ENCODE measurements at places on chromosomes 3 and 15. TPM values are rescaled to one million over a fixed set of nuclear protein-coding genes. Genes with fewer than 3 reads are reported as not detected.
A peak's percentile ranks its signal among the peaks of the same experiment; 100 is the strongest.

The POU1F1 gene
- total RNA-seq = not detected

- DNase-seq = no peak
- no peak overlapping the region for H3K4me3 ChIP-seq
- peaks cover 14% of the 10 kb centered on the region for H3K4me1 ChIP-seq
- H3K27me3 ChIP-seq = no peaks in the 10 kb centered on the region
- peaks cover 20% of the 10 kb centered on the region for H3K36me3 ChIP-seq
Observed at GRCh38 chr3:49530231-49530630, 24.0 kb upstream of the BSN start.

- no peak for DNase-seq
- no peaks in the 10 kb centered on the region for H3K36me3 ChIP-seq
- no peak overlapping the region for H3K27ac ChIP-seq
Observed at GRCh38 chr3:166759736-166760513, 620.2 kb downstream of the ZBBX start.

DNA sequence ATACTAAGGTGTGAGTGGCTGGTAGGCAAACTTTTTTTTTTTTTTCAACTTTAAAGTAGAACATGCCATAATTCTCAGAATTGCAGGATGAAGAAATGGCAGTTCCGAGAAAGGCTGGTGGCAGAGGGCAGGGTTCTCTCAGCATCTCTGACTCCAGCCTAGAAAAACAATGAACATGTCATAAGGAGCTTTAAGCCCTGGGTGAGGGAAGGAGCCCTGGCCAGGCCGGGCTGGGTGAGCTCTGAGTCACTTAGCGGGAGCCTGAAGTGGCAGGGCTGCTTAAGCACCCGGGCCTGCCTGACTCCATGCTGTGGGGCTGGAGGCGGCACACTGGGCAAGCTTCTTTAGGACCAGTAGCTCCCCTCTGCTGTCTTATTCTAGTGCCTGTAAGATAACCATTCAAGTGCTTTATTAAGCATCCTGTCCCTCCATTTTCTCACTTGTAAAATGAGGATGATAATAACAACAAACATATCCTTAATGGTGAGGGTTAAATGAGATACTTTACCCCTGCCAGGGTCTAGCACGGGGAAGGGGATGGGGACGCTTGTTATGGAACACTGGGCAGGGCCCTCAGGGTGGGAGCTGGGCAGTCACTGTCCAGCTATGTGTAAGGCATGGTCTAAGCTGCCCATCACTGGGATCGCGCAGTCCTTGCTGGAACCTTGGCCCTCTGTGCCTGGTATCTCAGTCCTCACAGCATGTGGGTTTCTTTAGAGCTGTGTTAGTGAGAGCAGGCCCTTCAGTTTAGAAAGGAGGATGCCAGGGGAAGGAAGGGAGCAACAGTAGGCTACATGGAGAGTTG is 18.4 kb downstream of the SMAD6 start:
- no peaks in the 10 kb centered on the region for H3K36me3 ChIP-seq
- H3K4me1 ChIP-seq = peaks cover 24% of the 10 kb centered on the region

- no peaks in the 10 kb centered on the region for H3K27me3 ChIP-seq
- DNase-seq = no peak
- H3K36me3 ChIP-seq = no peaks in the 10 kb centered on the region
- no peaks in the 10 kb centered on the region for H3K4me1 ChIP-seq
- no peak overlapping the region for H3K4me3 ChIP-seq
Observed at GRCh38 chr3:159029306-159030026, 227.6 kb downstream of the MFSD1 start.

The SERPINI2 gene
- not detected for total RNA-seq

The CX3CR1 gene
- total RNA-seq = 3.7 TPM

GRCh38 chr15:62849316-62850106 is 193.0 kb upstream of the TPM1 start:
- no peak for DNase-seq
- no peak overlapping the region for H3K4me3 ChIP-seq
- H3K27ac ChIP-seq = no peak overlapping the region
- H3K36me3 ChIP-seq = no peaks in the 10 kb centered on the region
- peaks cover 18% of the 10 kb centered on the region for H3K27me3 ChIP-seq

GRCh38 chr3:23094890-23095462 is 108.2 kb upstream of the UBE2E2 start:
- no peaks in the 10 kb centered on the region for H3K4me1 ChIP-seq
- H3K27ac ChIP-seq = no peak overlapping the region
- no peaks in the 10 kb centered on the region for H3K27me3 ChIP-seq

The KNG1 gene
- not detected for total RNA-seq

DNA sequence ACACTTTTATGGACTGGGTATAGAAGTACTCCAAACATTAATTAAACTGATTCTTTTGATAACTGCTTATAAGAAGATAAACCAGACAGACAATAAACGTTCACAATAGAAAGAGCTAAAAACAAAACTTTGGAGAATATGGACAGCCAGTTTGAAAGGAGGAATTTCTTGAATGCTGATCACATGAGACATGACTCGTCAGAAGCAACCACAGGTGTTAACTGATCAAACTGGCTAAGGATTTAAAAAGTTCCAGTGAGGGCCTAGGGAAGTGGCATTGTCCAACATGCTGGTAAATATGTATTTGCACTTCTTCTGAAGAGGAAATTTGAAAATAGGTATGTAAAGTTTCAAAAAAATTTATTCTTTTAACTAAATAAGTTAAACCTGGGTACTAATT is 29.4 kb upstream of the AP3B2 start:
- peaks cover 8% of the 10 kb centered on the region for H3K36me3 ChIP-seq
- no peak for DNase-seq
- H3K4me1 ChIP-seq = no peaks in the 10 kb centered on the region

DNA sequence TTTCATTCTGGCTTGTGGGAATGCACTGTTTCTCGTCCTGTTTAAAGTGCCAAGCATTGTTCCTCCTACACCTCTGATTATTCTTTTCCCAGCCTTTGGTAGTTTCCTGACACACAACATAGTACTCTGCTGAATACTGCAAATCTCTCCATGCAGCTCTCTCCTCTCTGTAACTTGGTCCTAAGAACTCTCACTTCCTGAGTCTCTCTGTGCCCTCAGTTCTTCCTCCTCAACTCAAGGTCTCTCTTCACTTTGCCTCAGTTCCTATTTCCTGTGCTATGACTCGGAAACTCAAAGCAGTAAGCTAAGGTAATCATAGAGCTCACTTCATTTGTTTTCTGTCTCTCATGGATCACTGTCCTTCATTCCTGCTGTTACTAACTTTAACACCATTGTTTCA is 113.4 kb downstream of the ZNF280D start:
- DNase-seq = no peak
- H3K4me1 ChIP-seq = peaks cover 4% of the 10 kb centered on the region
- peaks cover 4% of the 10 kb centered on the region for H3K36me3 ChIP-seq
- peaks cover 10% of the 10 kb centered on the region for H3K27me3 ChIP-seq
- H3K27ac ChIP-seq = no peak overlapping the region
- H3K4me3 ChIP-seq = no peak overlapping the region

The ATP10A gene
- 70.1 TPM for total RNA-seq

The PP2D1 gene
- not detected for total RNA-seq

The GOLGA8M gene
- 4.6 TPM for total RNA-seq

- H3K4me1 ChIP-seq = no peaks in the 10 kb centered on the region
- H3K4me3 ChIP-seq = no peak overlapping the region
- H3K36me3 ChIP-seq = no peaks in the 10 kb centered on the region
- H3K27ac ChIP-seq = no peak overlapping the region
Observed at GRCh38 chr3:98711426-98711825, 51.7 kb upstream of the ST3GAL6 start.

GRCh38 chr3:54087581-54088410 is 34.6 kb upstream of the CACNA2D3 start:
- H3K27me3 ChIP-seq = peaks cover 27% of the 10 kb centered on the region
- no peaks in the 10 kb centered on the region for H3K36me3 ChIP-seq
- H3K27ac ChIP-seq = no peak overlapping the region
- H3K4me3 ChIP-seq = no peak overlapping the region

DNA sequence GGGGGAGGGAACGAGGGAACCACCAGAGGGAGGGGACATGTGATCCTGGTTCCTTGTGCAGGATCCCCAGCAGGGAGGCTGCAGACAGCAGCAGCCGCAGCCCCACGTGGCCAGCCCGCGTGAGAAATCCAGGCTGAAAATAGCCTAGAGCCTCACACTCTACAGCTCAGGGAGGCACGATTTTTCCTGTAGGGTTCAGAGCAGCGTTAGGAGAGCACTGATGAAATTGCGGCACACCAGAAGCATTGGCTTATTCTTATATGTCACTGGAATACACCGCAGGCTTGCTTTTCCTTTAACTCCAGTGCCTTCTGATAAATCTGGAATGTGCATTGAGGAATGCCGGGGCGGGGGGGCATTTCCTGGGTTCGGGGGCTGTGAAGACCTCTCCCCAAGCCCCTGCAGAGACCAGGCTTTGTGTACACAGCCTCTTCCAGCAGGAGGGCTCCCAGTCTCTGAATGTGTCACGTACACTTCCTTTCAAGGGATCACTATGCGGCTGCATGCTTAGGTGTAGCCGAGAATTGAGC is 193.0 kb downstream of the ATP10A start:
- H3K27me3 ChIP-seq = peaks cover 24% of the 10 kb centered on the region
- no peak overlapping the region for H3K4me3 ChIP-seq
- H3K27ac ChIP-seq = no peak overlapping the region
- no peaks in the 10 kb centered on the region for H3K36me3 ChIP-seq
- H3K4me1 ChIP-seq = no peaks in the 10 kb centered on the region
- no peak for DNase-seq

DNA sequence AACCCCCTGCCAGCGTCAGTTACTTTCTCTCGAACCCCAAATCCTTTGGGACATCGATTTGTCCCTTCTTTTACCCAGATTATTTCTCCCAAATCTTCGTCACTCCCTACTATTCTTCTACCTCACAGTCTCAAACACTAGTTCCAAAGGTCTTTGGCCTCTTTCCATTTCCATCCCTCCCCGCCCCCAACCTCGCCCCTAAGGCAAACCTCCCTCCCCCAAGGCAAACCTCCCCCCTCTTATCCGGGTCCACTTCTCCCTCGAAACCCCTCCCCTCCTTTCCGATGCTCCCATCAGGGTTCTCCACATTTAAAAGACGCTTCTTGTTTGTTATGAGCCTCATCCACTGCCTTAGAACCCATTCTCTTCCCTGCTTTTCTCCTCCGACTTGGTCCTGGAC is 583 bp downstream of the EAF1 start:
- H3K27ac ChIP-seq = peak overlapping the region; percentile 92
- H3K4me1 ChIP-seq = peaks cover 50% of the 10 kb centered on the region
- no peaks in the 10 kb centered on the region for H3K27me3 ChIP-seq

DNA sequence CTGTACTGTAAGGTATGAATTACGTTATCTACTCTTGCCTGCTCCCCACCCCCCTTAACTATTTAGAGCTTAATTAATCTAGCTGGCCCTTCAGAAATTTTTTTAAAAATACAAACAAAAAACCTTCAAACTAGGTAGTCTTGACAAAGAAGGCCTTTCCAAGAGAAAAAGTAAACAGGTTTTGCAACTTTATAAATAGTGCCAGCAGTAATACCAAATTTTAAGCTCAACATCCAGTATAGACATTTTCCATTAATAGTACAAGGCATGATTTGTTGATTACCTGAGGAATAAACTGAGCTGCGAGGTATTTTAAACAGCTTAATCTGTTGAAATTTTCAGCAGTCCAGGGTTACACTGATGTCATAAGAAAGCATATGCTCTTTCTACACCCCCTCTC is 20.1 kb downstream of the STX19 start:
- peaks cover 31% of the 10 kb centered on the region for H3K36me3 ChIP-seq
- no peak overlapping the region for H3K4me3 ChIP-seq
- peaks cover 40% of the 10 kb centered on the region for H3K4me1 ChIP-seq
- no peak overlapping the region for H3K27ac ChIP-seq

The SPESP1 gene
- total RNA-seq = 0.70 TPM

The CTXN2 gene
- not detected for total RNA-seq

The CKMT1A gene
- not detected for total RNA-seq

The GOLGA8T gene
- total RNA-seq = 0.47 TPM

The DNAH12 gene
- total RNA-seq = 0.06 TPM

The SLC35A5 gene
- 17.4 TPM for total RNA-seq

DNA sequence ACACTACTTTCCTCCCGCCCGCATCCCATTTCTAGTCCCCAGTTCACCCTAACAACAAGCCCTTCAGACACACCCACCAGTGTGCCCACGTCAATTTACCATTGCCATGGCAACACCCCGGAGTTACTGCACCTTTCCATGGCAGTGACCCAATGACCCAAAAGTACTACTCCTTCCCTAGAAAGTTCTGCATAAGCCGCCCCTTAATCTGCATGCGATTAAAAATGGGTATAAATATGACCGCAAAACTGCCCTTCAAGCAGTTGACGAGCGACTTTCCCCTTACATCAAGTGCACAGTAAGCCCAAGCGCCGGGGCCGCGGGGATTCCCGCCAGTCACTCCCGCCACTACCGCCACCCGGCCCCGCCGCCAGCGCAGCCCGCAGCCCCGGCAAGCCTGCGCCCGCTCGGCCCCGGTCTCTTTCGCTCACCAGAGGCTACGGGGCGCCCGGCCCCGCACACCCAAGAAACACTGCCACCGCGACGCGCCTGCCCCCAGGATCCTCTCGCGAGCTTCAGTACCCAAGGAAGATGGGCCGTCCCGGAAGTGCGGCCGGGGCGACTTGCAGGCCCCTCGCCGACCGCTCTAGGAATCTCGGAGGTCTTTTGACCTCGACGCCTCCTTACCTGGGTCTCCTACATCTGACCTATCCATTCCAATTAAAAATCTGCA is 27.2 kb upstream of the ZNF502 start:
- H3K4me3 ChIP-seq = peak overlapping the region; percentile 63
- H3K36me3 ChIP-seq = peaks cover 32% of the 10 kb centered on the region
- peaks cover 8% of the 10 kb centered on the region for H3K27me3 ChIP-seq

- peaks cover 10% of the 10 kb centered on the region for H3K36me3 ChIP-seq
- no peak for DNase-seq
- no peak overlapping the region for H3K27ac ChIP-seq
- peaks cover 88% of the 10 kb centered on the region for H3K4me1 ChIP-seq
- H3K4me3 ChIP-seq = no peak overlapping the region
- H3K27me3 ChIP-seq = peaks cover 53% of the 10 kb centered on the region
Observed at GRCh38 chr15:69718436-69718835, 265.8 kb downstream of the RPLP1 start.

The LYSMD2 gene
- 21.7 TPM for total RNA-seq

The LYSMD4 gene
- 8.3 TPM for total RNA-seq

The FHIT gene
- total RNA-seq = 6.5 TPM

- H3K4me3 ChIP-seq = no peak overlapping the region
- H3K4me1 ChIP-seq = peaks cover 7% of the 10 kb centered on the region
- no peaks in the 10 kb centered on the region for H3K36me3 ChIP-seq
- no peak for DNase-seq
- no peak overlapping the region for H3K27ac ChIP-seq
- H3K27me3 ChIP-seq = no peaks in the 10 kb centered on the region
Observed at GRCh38 chr3:49639551-49639950, 34.6 kb upstream of the APEH start.

The SLC25A38 gene
- 36.2 TPM for total RNA-seq

GRCh38 chr15:59104602-59104911 is 389 bp upstream of the CCNB2 start:
- no peaks in the 10 kb centered on the region for H3K27me3 ChIP-seq
- no peak for DNase-seq
- H3K27ac ChIP-seq = peak overlapping the region; percentile 98
- peak overlapping the region; percentile 93 for H3K4me3 ChIP-seq
- H3K4me1 ChIP-seq = peaks cover 30% of the 10 kb centered on the region
- H3K36me3 ChIP-seq = peaks cover 29% of the 10 kb centered on the region

DNA sequence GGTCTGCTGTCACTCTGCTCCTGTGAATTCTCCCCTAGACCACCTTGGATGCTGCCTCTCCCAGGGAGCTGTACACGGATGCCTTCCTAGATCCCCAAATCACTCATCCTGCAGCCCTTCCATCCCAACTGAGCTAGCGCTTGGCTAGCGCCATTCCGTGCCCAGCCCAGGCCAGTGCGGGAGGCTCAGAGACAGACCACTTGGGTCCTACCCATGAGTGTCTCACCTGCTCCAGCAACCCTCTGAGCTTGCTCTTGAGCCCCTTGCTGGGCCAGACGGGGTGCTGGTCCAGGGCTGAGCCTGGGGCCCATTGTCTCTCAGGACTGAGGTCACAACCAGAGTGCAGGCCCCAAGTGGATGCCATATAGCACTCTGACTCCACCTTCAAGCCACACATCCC is 17.7 kb downstream of the SH2D7 start:
- H3K27me3 ChIP-seq = no peaks in the 10 kb centered on the region
- H3K27ac ChIP-seq = no peak overlapping the region

Measured in activated CD8-positive, alpha-beta memory T cell treated with anti-CD3 and anti-CD28 coated beads, Interleukin-2, amount 10 ng/mL, durations not matched to agents 7 days and 5 days (primary cell).